ENCODE measurements at places on chromosomes 16 and 17.

DNA sequence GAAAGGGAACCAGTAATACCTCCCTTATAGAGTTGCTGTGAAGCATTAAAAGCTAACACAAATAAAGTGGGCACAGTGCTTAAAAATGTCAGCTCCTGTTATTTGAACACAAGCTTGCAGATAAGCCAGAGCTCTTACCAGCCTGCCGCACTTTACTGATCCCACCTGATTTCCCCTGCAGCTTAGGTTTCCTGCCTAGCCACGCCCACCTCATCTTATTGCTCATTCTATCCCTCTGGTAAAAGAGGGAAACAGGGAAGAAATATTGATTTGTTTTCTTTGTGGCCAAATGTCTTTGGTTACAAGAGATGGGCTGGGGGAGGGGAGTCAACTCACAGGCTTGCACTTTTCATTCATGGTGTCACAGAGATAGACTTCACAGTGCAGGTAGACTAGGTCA is 9.6 kb upstream of the GP2 start:
- DNase-seq: no peak

GRCh38 chr17:71522383-71522782 is 598.4 kb upstream of the SOX9 start:
- DNase-seq: no peak

GRCh38 chr17:80262775-80263244 is 2.2 kb downstream of the RNF213 start:
- no peak for DNase-seq

GRCh38 chr16:66115373-66115772 is 251.1 kb upstream of the CDH5 start:
- no peak for DNase-seq

DNA sequence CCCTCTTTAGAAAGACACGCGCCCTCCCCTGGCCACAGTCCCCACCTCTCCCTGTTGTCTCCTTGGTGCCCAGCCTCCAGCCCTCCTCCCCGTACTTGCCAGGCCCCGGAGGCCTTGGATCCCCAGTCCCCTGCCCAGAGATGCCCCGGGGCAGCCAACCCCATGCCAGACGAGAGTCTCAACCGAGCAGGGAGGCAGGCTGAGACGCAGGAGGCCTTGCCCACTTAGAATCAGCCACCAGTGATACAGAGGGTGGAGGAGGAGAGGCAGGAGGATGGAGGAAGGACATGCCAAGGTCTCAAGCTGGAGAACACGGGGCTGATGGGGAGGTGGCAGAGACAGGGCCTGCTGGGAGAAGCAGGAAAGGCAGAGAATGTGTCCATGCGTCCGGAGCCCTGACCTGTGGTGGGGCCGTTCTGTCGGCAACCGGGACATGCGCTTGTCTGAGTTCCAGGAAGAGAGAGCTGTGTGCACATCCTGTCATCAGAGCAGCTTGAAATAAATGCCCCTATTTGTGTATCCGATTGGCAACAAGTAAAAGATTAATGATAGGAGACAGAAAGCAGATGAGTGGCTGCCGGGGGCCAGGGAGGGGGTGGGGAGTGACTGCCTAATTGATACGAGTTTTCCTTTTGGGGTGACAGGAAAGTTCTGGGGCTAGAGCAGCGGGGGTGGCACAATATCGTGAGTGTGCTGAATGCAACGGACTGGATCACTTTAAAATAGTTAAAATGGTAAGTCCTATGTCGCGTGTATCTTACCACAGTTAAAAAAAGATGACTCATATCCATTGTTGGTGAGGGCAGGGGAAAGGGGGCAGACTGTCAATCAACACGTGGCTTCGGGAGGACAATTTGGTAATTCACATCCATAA is 44.7 kb upstream of the MEAK7 start:
- peak; percentile 47 for DNase-seq

DNA sequence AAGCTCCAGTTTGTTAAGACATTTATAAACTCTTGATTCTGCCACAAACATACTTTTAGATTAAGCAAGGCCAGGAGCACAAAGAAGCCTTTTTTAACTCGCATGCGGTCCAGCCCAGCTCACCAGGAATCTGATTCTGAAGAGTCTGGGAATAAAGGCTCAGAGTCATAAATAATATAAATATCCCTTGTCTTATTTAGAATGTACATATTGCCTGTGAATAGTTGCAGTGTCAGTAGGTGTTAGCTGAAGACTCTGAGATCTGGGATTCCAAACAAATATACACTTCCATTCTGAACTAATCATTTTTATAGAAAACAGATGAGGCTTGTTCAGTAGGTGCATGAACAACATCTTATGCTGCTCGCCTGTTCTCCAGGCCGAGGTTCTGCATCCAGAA is 59.1 kb upstream of the ELAC2 start:
- no peak for DNase-seq

DNA sequence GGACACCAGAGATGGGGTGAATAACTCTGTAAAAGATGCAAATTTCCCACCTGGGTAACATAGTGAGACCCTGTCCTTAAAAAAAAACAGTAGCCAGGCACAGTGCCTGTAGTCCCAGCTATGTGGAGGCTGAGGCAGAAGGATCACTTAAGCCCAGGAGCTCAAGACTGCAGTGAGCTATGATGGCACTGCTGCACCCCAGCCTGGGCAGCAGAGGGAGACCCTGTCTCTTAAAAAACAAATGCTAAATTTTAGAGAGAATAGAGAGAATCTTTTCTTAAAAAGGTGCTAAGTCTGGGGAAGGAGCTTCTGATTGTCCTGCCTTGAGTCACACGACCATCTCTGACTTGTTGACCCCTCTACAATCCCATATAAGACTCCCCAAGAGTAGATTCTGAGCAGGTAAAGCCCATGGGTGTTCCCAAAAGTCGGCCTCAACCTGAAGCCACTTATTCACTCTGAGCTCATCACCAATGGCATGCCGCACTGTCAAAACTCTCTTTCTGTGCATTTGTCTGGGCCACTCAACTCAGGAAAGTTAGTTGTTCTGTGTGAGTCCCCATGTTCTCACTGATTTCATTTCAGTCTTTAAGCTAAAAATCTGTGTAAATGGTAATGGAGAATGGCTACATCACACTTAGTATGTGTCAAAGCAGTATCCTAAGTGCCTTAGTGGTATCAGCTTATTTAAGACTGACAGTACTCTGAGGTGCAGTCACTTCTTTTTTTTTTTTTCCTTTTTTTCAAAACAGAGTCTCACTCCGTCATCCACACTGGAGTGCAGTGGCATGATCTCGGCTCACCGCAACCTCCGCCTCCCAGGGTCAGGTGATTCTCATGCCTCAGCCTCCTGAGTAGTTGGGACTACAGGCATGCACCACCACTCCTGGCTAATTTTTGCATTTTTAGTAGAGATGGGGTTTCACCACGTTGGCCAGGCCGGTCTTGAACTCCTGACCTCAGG is 41.6 kb downstream of the PRKCB start:
- DNase-seq: no peak

DNA sequence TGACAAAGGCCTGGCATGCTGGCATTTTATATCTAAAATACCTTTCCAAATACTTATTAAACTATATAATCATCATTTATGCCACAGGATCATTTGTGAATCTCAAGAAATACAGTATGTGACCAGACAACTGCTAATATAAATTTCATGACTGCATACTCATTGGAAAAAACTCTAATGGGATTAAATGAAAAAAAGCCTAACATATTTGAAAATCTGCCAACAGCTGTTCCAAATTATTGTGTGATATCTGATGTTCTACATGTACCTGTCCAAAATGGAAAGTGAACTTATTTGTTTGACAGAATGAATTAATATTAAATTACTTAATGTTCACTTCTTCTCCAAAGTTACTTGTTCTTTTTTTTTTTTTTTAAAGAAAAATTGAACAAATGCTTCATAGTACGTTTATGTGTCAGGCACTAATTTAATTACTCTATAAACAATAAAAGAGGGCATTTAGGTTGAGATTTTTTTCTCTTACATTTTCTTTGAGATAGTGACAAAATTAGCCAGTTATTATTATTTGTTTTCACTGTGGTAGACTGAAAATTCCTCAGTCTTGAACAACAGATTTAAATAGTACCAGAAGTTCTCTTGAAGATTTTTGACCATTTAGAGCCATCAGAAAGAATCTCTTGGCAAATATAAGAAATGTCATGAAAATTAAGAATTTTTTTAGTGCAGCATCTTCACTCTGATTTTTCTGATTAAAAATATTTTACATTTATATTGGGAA is 114.0 kb downstream of the FTO start:
- DNase-seq: no peak

DNA sequence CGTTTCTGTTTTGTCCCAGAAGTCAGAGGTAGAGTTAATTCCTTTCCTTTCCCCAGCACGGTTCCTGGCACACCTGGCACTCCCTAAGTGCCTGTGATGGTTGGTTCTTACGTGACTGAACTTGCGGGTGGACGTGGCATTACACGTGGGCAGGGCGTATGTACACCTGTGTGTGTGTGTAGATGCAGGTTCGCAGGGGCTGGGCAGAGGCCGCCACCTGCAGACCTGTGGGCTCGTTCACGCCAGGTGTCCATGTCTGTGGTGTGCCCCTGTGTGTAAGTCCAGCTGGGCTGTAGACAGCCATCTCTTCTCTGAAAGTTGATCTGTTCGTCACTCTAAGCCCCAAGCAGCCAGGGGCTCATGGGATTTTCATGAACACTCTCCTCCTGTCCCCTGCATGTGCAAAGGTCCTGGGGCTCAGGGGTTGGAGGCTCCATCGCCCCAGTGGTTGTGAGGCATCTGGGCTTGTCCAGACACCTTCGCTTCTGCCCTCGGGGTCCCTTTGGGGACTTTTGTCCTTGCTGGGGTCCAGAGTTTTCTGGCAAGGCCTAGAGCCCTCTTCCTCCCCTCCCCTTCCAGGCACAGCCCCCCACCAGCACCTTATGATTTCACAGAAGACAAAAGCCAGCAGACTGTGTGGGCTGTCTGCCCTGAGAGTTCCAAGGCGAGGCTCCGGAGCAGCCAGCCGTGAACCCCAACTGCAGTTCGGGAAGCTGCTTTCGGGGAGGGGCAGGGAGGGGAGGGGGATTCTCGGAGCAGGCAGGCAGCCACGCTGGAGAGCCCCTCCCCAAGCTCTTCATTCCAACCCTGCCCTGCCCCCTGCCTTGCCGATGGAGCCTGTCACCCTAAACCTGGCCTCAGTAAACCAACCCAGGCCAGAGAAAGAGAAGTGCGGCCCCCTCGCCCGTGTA is 5.4 kb upstream of the FSCN2 start:
- no peak for DNase-seq

DNA sequence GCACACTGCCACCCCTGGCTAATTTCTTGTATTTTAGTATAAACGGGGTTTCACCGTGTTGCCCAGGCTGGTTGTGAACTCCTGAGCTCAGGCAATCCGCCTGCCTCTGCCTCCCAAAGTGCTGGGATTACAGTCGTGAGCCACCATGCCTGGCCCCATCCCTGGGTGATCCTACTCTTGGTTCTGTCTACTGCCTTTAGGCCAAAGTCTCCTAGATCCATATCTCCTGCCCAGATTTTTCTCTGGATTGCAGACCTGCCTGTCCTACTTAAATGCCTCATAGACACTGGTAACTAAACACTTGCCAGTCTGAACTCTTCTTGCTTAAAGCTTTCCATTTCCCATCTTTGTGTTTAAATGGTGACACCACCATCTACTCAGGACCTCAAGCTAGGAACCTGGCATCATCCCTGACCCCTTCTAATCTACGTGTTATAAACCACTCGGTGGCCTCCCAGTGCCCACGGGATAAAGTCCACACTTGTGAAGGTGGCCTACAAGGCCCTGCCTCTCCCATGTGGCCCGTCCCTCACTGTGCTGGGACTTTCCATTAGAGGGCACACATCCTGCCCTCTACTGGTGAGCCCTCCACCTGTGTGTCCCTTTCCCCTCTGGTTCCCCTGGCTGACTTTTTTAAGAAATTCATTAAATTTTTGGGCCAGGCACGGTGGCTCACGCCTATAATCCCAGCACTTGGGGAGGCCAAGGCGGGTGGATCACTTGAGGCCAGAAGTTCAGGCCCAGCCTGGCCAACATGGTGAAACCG is 51.1 kb downstream of the USP43 start:
- no peak for DNase-seq

- DNase-seq: peak; percentile 41
Observed at GRCh38 chr16:56657555-56658326, at the start of gene MT1F. Gene MT1F, plus strand, starts transcription at chr16:56657959. Its CDS starts 100 bp downstream, at chr16:56658059.

- no peak for DNase-seq
Observed at GRCh38 chr16:1216296-1216619, 8.8 kb downstream of the TPSG1 start.

- DNase-seq: no peak
Observed at GRCh38 chr17:45749831-45750335, 34.2 kb upstream of the CRHR1 start.

- DNase-seq: no peak
Observed at GRCh38 chr16:75909746-75910145, 183.5 kb upstream of the CPHXL start.

- no peak for DNase-seq
Observed at GRCh38 chr16:72198771-72199201, 26.8 kb upstream of the PMFBP1 start.

DNA sequence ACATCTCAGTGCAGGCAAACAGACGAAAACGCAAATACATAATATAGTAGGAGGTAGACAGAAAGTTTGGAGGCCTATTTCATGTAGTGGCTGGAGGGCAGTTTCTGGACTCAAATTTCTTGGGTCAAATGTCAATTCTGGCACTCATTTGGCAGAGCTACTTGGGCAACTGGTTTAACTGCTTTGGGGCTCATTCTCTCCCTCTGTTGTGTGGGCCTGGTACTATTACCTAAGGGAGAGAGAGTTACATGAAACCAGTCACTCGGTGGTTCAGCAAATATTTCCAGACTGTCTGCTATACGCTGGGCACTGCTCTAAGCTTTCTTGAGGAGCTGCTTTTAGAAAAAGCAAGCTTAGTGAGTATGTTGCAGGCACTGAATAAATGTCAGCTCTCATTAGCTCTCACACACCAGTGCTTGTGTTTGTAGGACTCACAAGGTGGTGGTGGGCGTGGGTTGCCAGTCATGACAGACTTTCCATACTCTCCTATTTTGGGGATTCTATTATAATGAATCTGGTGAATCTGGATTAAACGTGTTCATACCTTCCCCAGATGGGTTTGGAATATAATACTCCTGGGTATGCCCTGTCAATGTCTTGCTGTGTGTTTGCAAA is 1.8 kb upstream of the SHISA9 start:
- no peak for DNase-seq

GRCh38 chr16:35506898-35507194 is 2047.4 kb downstream of the TP53TG3F start:
- DNase-seq: no peak

DNA sequence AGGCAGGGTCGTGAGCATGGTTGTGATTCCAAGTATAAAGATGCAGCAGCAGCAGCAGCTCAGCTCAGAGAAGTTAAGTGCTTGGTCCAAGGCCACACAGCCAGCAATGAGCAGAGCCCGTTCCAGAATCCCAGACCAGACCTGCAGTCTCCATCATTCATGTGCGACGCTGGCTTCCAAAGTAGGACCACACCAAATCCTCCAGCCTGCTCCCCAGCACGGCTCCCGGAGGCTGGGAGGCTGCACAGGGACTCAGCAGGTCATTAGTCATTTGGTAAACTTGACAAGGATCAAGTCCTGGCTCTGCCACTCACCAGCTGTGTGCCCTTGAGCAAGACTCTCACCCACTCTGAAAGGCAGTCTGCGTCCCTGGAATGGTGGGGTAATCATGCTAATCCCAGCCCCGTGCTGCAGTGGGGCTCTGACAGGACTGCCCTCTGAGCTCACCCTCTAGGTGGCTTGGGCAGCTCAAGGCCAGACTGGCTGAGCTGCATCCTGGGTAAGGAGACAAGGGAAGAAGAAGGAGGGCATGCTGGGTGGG is 95.1 kb upstream of the TMEM132E start:
- no peak for DNase-seq

- no peak for DNase-seq
Observed at GRCh38 chr17:49554694-49555494, 20.8 kb upstream of the NXPH3 start.
